ENCODE measurements at places on chromosomes 16 and 17.

GRCh38 chr16:63652091-63652490 is 1469.8 kb downstream of the CDH11 start:
- no peak for DNase-seq

- no peak for DNase-seq
Measured at GRCh38 chr17:38598536-38598935, 7.2 kb downstream of the SRCIN1 start.

DNA sequence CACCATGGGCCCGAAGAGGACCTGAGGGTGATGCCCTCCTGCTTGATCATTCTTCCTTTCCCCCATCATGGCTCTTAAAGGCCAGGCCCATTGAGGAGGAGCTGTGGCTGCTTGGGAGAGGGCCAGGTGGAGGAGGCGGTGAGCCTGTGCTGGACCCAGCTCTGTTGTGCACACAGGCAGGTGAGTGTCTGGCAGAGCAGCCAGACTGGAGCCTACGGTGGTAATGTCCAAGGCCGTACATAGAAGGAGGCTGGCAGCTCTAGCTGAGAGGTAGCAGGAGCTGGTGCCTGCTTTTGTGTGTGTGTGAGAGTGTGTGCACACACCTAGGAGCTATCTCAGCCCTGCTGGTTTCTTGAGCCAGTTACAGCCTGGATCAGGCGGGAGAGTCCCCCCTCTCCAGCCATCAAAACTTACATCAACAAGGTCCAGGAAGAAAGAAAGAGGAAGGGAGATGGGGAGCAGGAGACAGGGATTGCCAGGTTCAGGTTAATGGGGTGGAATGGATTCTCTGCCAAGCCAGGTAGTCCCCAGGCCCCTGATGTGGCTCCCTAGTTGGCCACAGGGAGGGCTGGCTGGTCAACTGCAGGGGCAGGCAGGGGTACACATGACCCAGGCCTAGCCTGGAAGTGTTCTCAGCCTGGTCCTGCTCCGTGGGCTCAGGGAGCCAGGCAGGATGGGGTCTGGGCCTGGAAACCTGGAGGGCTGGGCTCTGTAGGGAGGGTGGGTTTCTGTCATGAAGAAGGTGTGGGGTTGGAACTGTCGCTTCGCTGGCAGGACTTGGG is 107.1 kb downstream of the RAP1GAP2 start:
- DNase-seq, result no peak

- DNase-seq, result no peak
Measured at GRCh38 chr16:84482001-84482891, 22.2 kb downstream of the MEAK7 start.

GRCh38 chr16:85077039-85077438 is 35.2 kb downstream of the CIBAR2 start:
- no peak for DNase-seq

- no peak for DNase-seq
Measured at GRCh38 chr17:1124896-1125787, 54.6 kb downstream of the ABR start.

DNA sequence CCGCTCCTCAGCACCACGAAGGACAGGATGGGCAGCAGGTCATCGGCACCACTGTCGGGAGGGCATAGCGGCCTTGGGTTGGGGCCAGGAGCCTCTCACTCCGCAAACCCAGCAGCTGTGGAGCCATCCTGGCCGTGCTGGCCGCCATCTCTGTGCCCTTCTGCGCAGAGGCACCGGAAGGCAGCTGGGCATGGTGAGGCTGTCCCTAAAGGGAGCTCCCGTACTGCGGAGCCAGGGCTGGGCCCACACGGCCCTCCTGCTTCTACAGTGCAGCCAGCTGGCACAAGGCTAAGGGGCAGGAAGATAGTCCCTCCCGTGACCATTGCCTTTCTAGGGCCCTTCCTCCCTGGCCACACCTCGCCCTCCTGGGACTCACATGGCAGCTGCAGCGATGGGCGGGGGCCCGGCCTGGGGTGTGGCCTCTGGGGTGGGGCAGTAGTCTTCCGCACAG is 7.0 kb upstream of the SPATA2L start:
- DNase-seq, result no peak

DNA sequence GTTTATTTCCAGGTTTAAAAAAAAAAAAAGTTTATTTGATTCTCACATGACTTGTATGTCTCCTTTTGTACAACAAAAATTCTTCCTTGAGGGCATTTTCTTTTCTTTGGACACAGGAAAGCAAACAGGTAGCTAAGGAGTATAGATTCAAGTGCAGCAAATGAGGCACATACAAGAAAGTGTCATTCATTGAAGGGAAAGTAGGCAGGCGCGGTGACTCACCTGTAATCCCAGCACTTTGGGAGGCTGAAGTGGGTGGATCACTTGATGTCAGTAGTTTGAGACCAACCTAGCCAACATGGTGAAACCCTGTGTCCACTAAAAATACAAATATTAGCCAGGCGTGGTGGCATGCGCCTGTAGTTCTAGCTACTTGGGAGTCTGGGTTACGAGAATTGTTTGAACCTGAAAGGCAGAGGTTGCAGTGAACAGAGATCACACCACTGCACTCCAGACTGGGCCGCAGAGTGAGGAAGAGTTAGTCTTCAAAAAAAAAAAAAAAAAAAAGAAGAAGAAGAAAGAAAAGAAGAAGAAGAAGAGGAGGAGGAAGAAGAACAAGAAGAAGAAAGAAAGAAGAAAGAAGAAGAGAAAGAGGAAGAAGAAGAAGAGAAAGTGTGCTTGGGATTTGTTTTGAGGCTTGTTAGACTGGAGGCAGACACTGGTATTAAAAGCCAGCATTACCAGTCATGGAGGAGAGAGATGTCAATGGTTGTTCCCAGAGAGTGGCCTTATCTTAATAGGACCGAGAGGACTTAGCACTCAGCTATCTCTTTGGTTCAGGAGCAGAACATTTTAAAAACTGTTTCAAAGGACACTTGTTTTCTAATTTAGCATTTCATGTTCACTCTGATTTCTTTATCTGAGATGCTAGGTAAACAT is 19.7 kb downstream of the GINS3 start:
- DNase-seq, result no peak

- no peak for DNase-seq
Measured at GRCh38 chr16:19677402-19677801, 40.6 kb downstream of the KNOP1 start.

- no peak for DNase-seq
Measured at GRCh38 chr17:61532826-61533225, 58.2 kb downstream of the NACA2 start.

GRCh38 chr16:85564277-85565051 is 48.7 kb upstream of the GSE1 start:
- DNase-seq, result peak; percentile 54

GRCh38 chr16:1481906-1482835 is 6.6 kb downstream of the PTX4 start:
- DNase-seq, result no peak
